ENCODE measurements at places on chromosomes 11 and 22.
A peak's percentile ranks its signal among the peaks of the same experiment; 100 is the strongest.

DNA sequence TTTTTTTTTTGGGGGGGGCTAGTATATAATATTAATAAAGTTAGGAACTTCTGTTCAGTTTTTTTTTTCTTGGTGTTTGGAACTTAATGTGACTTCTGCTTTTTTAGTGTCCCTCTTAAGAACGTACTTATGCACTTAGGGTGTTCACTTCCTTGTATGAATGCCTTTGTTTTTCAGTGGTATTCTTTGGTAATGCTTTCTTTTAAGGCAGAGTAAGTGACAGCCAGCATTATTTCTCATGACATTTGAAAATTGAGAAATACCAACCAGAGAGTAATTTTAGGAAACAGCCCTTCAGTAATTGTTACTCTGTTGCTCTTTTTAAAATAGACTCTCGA is 2.4 kb downstream of the GRK3 start:
- no peak for DNase-seq

DNA sequence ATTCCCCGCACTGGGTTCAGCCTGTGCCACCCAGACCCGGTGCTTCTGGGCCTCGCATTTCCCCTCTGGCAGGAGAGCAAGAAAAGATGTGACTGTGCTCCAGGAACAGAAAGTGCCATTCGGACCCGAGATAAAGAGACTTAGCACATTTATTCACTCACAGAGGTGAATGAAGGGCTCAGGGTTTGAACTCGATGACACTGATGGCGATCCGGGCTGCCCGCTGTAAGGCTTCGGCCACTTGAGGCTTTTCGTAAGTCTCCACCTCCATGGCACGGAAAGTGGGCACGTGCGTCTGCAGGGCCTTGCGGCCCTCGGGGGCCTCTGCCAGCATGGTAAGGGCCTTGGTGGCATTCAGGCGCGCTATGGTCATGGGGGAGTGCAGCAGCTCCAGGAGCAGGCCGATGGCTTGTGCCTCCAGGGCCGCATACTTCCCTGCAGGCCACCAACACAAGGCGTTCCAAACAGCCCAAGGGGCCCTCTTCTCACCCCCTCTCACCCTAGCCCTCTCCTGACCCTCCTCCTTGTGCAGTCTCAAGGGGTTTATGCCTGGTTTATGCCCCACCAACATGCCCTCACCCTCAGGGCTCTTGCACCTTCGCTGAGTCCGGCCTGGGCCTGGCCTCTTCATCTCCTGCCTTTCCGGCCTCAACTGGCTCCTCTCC is 10.9 kb upstream of the GNAZ start:
- no peak for DNase-seq

GRCh38 chr11:34074391-34074790 is 22.9 kb downstream of the CAPRIN1 start:
- DNase-seq = no peak

DNA sequence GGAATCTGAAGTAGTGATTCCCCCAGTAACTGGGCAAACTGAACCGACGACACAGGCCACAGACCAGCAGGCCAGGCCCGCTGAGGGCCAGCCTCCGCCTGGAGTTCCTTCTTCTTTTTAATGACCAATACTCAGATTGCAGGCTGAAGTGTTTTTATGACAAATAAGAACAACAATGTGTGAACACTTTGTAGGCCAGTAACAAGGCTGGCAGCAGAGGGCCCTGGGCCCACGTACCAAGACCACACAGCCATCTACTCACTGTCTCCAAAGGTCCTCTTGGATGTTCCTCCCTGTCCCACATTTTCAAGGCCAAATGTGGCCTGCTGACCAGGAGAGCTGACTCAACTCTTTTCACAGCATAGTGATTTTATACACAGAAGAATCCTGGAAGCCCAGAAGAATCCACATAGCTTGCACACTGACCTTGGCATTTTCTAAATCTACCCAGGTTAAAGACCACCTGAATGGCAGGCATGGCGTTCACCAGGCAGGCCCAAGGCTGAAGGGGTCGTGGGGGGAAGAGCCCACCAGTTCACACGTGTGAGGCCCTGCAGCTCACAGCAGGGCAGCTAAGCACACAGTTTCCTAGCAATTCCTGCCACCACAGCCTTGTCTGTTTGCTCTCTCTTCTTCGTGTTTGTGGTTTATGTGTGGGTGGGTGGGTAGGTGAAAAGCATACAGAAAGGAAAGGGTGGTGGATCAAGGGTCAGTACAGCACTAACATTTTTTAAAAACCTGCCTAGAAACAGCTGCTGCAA is 13.3 kb downstream of the SMCO4 start:
- no peak for DNase-seq

- no peak for DNase-seq
Observed at GRCh38 chr22:50698546-50698945, 25.9 kb downstream of the SHANK3 start.

DNA sequence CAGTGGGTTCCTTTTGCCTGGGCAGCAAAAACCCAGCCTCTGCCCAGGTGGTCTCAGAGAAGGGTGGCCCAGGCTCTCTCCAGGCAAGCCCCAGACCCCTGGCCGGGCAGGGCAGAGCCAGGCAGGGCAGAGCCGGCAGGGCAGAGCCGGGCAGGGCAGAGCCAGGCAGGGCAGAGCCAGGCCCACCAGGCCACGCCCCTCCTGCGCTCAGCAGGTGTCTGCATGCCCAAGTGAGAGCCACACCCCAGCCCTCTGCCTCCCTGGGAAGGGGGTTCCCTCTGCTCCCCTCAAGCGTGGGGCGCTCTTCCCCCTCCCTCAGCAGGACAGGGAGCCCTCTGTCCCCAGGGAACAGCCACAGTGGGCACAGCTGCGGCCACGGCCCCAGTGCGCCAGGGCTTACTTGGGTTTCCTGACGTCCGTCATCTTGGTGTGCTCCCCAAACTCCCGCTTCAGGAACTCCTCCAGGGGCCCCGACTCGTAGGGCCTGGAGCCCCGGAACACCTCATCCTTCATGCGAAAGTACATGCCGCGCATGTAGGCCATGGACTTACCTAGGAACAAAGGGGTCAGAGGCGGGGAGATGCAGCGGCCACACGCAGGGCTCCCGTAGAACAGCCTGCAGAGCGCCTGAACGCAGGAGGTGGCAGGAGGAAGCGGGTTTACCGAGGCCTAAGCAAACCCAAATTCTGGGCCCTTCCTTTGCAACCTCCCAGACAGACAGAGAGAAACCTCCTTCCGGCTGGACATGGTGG is 10.1 kb upstream of the BAIAP2L2 start:
- peak; percentile 30 for DNase-seq

GRCh38 chr22:37112084-37112728 is 2.7 kb upstream of the TMPRSS6 start:
- DNase-seq = no peak

DNA sequence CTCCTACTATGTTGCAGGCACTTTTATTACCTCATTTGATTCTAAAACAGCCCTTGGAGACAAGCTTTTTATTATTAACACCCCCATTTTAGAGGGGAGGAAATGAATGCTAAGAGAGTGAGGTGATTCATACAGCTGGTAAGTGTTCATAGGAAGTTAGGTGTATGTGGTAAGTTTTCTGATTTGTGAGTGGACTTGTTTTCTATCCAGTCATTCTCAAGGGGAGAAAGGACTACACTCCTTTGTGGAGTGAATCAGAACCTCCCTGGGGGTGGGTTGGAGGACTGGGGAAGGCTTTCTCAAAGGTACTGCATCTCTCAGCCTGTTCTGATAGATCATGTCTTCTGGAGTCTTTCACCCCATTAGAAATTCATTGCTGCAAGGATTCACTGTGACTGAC is 23.5 kb downstream of the PKNOX2 start:
- no peak for DNase-seq

- no peak for DNase-seq
Observed at GRCh38 chr22:43833286-43834240, 21.5 kb upstream of the EFCAB6 start.

DNA sequence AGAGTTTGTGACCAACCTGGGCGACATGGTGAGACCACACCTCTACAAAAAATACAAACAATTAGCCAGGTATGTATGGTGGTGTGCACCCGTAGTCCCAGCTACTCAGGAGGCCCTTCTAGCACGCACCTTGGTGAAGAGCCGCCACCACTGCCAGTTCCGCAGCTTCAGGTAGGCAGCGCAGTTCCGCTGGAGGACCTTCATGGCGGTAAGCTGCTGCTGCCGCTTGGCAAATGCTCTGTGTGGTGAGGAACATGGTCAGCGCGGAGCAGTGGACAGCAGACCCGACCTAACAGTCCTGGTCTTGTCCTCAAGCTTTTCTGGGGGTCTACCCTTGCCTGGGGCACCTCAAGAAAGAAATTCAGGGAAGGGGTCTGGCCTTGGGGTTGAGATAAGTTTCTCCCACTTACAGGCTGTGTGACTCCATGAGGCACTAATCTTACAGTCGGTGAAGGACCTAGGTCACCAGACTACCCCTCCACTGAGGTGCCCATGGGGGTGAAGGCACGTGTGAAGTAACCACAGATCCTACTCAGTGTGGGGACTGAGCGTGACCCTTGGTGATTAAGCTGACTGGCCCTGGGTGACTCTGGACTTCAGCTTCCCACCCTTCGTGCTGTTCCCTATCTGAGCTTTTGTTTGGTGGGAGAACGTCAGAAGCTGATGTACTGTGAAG is 49.6 kb downstream of the APOL1 start:
- no peak for DNase-seq

- DNase-seq = no peak
Observed at GRCh38 chr11:122343210-122343609, 227.2 kb upstream of the BLID start.

- no peak for DNase-seq
Observed at GRCh38 chr22:18110954-18111758, 547 bp downstream of the TUBA8 start.

GRCh38 chr22:50436015-50436830 is 38.6 kb downstream of the SBF1 start:
- no peak for DNase-seq

- DNase-seq = no peak
Observed at GRCh38 chr11:61108847-61109585, 6.7 kb downstream of the CD5 start.

Data from MCF 10A (cell line).